CD4-positive, alpha-beta T cell (primary cell): ENCODE measurements at places on chromosomes 12 and 14.

- H3K27ac ChIP-seq = no peak overlapping the region
- no peak for DNase-seq
- H3K4me1 ChIP-seq = no peaks in the 10 kb centered on the region
- no peaks in the 10 kb centered on the region for H3K36me3 ChIP-seq
Observed at GRCh38 chr14:99872786-99873440, 79.7 kb downstream of the EML1 start.

- H3K4me3 ChIP-seq = no peak overlapping the region
- no peaks in the 10 kb centered on the region for H3K27me3 ChIP-seq
- peaks cover 43% of the 10 kb centered on the region for H3K4me1 ChIP-seq
- H3K36me3 ChIP-seq = peaks cover 9% of the 10 kb centered on the region
Observed at GRCh38 chr12:128819293-128820144, 4.2 kb downstream of the SLC15A4 start.

DNA sequence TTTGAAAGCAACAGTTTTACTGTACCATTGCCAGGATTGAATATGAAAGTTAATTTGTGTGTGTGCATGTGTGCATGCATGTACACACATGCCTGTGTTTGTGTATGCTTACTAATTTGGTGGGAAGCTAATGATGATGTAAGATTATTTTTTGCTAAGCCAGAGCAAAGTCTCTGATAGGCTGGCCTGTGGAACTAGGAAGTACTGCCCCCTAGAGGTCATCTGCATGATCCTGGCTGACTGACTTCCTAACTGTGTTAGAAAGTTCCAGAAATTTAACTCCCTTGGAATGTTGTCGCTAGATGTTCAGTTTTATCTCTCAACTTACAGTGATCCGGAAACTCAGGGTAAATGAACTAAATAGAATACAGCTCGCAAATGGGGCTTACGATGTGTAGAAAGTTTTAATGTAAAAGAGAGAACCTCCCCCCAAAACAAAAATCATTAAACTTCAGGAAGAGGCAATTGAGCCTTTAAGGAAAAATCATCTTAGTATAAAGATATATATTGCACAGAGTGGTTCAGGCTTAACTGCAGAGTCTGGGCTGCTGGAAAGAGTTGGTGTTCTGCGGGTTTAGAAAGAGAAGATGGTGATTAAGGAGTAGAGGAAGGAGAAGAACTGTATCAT is 34.3 kb upstream of the SLC38A1 start:
- no peaks in the 10 kb centered on the region for H3K4me1 ChIP-seq
- H3K4me3 ChIP-seq = no peak overlapping the region

DNA sequence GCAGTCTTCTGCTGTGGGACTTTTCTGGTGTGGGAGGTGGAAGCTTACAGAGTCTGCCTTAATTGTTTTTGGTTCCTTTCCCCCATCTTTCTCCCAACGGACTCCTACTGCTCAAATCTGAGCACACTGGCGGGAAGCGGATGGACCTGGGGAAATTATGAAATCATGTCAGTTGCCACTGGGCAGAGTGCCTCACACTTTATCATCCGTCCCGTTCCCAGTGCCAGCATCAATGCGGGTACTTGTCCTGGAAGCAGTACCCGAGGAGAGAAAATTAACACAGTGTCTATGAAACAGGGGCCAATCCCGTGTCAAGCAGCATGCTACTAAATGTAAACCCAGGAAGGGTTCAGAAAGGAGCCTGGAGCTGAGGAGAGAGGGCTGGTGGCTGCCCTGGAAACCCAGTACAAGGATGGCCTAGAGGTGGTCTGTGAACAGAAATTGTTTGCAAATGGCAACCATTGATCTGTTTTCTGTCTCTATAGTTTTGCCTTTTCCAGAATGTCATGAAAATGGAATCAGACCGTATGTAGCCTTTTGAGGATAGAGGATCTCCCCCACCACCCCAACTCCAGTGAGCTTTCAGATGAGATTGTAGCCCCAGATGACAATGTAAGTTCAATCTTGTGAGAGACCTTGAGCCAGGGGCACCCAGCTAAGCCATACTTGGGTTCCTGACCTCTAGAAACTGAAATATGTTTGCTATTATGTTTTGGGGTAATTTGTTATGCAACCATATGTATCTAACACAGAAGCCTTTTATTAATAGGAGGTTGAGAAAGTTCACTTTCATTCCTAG is 908 bp upstream of the CDKL1 start:
- peak overlapping the region; percentile 62 for H3K4me3 ChIP-seq
- H3K27me3 ChIP-seq = no peaks in the 10 kb centered on the region
- peaks cover 12% of the 10 kb centered on the region for H3K4me1 ChIP-seq
